ENCODE measurements at places on chromosomes 12 and 14.

- DNase-seq, result no peak
These were observed 14.4 kb upstream of the OR6C65 start for GRCh38 chr12:55385891-55386290.

DNA sequence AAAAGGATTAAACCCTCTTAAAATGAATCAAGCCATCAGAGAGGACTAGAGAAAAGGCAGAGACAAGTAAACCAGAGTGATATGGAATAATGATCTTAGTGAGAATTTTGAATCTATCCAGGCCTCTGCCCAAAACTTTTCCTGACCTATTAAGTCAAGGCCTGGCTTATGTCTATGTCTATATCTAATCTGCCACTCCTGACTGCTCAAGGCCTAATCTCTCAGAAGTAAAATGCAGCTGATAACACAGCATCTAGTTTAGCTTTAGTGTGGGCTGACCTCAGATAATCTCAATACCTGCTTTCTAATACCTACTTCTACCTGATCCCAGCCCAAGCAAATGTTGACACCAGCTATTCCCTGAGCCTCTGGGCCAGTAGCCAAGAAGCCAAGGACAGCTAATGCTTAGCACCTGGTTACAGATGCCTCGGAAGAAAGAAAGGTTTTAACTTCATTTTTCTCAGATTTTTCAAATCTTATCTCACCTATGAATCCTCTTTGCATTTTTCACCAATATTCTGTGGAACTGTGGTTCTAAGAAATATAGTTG is 1472.5 kb upstream of the SEL1L start:
- DNase-seq, result no peak

DNA sequence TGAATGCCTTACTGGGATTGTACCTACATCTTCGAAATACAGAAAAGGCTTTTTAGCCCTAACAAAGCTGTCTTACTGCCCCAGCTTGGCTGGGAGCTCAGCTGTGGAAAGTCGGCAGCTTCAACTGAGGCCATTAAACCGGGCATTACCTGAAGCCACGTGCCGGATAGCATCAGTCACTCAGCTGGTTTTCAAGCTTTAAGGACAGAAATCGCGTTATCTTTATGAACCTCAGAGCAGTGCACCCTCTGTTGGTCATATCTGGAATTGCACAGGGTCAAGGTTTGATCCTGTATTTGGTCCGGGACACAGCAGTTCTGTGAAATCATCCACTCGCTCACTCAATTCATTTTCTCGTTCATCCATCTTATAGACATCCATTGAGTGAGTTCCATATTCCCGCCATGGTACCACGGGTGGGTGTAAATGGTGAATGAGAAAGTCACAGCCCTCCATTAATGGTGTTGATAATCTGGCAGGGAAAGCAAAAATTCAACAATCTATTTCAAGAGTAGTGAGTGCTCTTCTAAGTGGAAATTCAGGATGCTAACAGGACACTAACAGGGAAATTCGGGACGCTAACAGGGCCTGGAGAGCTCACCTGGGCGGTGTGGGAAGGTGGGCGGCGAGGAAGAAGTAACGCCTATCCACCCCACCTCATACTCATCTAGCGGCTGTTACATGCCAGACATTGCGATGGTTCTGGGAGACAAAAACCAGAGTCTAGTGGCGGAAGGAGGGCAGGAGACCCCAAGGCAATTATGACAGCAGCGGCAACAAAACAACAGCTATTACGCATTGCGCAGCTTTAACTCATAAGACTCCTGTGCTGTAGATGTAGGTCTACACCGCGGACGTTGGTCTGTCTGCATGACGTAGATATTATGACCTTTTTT is 60.6 kb upstream of the TCL1A start:
- DNase-seq, result peak; percentile 60

DNA sequence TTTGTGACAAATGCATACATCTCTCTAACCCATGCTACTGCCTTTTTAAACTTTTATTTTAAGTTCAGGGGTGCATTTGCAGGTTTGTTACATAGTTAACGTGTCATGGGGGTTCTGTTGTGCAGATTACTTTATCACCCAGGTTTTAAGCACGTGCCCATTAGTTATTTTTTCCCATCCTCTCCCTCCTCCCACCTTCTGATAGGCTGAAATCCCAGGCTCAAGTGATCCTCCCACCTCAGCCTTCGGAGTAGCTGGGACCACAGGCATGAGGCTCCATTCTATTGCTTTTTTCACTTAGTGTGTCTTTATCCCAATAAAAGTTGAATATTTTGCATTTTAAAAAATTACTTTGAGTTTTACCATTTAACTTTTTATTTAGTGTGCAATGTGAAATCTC is 68.9 kb downstream of the BAZ1A start:
- no peak for DNase-seq

DNA sequence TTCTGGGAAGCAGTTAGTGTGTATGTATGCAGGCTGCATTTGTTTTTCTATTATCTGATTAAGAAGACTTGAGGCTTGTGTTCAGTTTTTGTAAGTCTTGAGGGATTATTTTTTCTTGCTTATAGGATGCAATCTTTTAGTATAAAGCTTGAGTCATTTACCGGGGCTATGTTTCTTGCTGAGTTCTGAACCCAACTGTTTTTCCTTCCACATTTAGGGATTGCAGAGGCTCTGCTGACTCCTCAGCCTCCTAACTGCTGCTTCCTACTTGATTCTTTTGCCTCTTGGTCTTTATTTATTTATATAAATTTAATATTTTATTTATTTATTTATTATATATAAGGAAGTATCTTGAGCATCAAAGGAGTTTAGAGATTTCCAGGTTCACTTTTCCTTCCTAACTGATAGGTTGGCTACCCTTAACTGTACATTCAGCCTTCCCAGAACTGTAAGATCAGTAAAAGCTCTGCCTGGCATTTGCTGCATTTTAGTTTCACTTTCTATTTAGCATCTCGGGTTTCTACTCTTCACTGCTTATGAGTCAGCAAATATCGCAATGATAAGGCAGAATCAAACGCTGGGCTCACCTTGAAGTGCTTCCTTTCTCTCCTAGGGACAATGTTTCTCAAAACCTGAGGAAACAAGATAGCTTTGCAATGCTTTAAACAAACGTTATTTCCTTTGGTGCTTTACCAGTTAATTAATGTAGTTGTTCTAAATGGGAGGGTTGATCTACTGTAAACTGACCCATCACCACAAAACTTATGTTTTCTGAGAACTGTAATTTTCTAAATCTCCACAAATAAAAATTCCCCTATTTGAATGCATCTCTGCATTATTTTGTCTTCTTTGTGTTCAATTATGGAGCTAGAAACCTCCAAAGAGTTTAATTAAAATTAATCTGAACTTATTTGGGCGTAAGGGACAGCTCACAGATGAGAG is 1183.7 kb upstream of the TMEM132C start:
- DNase-seq, result no peak

DNA sequence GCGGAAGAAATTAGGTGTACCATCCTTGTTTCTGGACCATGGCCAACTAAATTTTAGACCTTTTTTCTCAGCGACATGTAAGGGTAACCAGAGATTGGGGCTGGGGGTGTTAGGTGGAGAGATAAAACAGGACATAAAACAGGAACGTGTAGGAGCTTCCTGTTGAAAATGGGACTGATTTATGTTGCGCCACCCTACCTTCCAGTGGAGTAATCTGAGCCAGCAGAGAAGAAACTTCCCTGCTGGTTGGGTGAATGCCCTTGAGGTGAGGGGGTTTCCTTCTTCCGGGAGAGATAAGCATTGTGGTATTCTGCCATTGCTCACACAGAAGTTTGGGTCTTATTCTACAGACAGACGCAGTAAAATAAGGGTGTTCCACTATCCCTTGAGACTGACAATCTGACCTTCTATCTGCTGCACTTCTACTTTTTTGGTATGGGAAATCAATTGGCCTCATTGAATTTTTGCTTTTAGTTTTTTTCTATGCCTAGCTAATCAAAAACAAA is 417.6 kb downstream of the PCNX1 start:
- peak; percentile 44 for DNase-seq

DNA sequence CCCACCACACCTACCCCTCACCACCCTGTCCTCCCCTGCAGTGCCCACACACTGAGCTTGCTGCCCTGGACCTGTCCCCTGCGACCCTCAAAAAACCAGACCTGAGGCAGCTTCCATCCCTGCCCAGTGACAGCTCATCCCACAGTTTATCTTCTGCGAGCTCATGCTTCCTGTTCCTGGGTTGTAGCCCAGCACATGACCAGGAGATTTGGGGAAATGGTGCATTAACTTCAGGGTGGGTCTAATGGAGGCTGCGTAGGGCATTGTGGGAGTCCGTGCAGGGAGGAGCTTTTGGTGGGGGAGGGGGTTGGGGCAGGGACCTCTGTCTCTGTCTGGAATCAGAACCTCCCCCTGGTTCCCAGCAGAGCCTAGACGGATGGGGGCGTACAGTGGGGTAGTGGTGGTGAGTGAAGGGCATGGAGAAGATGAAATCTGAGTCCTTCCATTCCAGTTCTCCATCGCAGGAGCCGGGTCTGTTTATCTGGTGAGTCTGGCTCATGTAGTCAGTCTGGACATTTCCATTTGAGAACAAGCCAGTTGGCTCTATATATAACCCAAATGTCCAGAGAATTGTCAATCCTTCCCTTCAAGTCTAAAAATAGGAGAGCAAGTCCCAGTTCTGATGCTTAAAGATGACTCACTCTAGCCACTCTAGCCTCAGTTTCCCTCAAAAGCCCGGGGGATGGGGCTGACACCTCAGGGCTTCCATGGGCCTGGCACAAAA is 270.9 kb downstream of the CACNA1C start:
- DNase-seq, result no peak

- DNase-seq, result no peak
These were observed 30.6 kb downstream of the NGB start for GRCh38 chr14:77240336-77240915.

DNA sequence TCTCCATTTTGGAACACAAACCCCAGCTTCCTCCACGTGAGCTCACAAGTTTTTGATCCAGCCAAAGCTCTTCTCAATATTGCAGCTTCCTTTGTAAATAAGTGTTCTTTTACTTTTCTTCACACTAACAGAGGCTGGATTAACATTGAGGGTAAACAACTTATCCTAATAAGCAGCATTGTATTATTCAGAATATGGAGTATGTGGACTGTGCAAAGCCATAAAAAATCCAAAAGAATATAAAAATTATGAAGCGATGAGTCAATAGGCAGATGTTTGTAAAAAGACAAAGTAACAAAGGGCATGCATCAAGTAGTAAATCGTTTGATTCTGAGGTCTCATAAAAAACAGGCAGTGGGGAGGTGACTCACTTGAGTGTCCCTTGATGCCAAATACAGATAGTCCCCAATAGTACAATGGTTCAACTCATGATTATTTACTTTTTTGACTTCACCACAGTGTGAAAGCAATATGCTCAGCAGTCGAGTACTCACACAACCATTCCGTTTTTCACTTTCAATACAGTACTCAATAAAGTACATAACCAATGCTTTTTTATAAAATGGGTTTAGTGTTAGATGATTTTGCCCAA is 23.1 kb upstream of the KCNK10 start:
- no peak for DNase-seq

- DNase-seq, result peak; percentile 23
These were observed 188.5 kb downstream of the ALX1 start for GRCh38 chr12:85468356-85469157.

DNA sequence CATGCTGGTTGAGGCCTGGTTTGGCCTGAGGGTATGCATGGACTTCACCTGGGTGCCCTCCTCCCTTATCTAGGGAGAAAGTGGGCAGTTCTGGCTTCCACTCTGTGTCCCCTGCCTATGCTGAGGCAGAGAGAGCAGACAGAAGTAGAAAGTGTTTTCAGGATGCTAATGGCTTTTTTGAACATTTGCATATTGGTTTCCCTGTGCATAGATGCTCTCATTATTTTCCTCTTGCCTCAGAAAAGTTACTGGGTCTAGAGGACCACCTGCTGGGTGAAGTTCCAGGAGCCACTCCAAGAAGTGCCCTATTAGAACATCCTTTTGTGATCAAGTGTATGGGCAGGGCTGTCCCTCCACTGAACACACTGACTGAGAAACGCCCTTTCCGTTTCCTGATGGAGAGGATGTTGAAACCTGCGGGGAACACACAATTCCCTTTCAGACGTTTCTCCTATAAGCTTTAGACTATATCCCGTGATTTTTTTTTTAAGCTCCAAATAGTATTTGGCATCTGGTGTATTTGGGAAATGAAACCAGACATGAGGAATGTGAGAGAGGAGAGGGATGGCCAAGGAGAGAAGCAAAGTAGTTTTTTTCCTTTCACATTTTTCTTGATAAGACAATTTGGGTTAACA is 66.6 kb downstream of the DAAM1 start:
- no peak for DNase-seq

DNA sequence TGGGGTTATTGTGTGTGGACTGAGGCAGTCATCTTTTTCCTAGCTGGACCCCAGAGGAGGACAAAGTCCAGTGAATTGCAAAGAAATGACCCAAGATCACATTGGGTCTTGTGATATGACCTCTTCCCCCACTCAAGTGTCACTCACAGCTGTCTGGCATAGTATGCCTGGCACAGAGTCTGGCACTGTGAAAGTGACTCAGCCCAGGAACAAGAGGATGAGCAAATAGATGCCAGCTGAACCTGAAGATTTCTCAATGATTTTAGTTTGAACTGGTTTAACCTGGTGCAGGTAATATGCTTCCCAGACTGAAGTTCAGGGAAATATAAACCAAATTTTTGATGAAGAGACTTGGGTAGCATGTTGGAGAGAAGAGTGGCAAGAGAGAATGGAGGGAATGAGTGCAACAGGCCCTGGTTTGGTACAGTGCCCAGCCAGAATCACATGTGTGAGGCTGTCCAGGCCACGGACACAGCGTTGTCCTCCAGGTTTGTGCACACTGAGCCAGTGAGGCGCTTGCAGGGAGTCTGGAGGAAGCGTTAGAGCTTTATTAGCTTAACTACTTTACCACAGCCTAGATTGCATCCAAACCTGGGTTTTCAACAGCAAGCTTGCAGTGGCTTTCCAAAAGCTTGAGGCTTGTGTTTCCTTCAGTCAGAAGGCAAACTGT is 332.9 kb downstream of the NUAK1 start:
- no peak for DNase-seq

DNA sequence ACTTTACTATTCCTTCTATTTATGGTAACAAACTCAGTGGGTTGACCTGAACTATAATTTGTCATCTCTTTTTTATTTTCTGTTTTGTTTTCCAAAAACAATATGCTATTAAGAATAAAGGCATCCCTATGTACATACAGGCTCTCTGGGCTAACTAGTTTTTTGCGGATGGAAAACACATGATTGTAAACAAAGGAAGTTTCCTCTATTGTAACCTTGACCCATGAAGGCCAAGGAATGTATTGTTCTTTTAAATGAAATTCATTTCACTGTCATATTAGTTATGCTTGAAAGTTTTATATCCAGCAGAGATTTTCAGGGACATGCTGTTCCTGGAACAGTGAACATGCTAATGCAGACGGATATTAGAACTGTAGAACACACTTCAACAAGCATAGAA is 705.0 kb upstream of the SEL1L start:
- DNase-seq, result no peak
